Activated CD4-positive, alpha-beta T cell treated with anti-CD3 and anti-CD28 coated beads, Interleukin-2, amount 10 ng/mL, durations not matched to agents 24 days and 14 days (primary cell): ENCODE measurements at places on chromosomes 13 and 19. TPM values are rescaled to one million over a fixed set of nuclear protein-coding genes. Genes with fewer than 3 reads are reported as not detected.

The ZNF77 gene
- total RNA-seq: 4.8 and 5.8 TPM in 2 replicates

The OVOL3 gene
- total RNA-seq: not detected in 2 replicates

The CCDC8 gene
- not detected in 2 replicates for total RNA-seq

The ZNF587 gene
- total RNA-seq: 30.1 and 30.9 TPM in 2 replicates

The GJA3 gene
- 0.02 TPM in 1 of 2 replicates, not detected in the other for total RNA-seq

The KANK2 gene
- 3.0 and 3.3 TPM in 2 replicates for total RNA-seq

The RETN gene
- not detected in 2 replicates for total RNA-seq

The TEX101 gene
- total RNA-seq: not detected in 2 replicates

The DCLK1 gene
- total RNA-seq: not detected in 2 replicates

GRCh38 chr13:21338639-21339278, 120.3 kb downstream of the ZDHHC20 start:
- H3K27me3 ChIP-seq: no peaks in the 10 kb centered on the region
- no peak for DNase-seq
- no peak overlapping the region for H3K4me3 ChIP-seq
- H3K36me3 ChIP-seq: peaks cover 4% of the 10 kb centered on the region

- peaks cover 24% of the 10 kb centered on the region for H3K4me1 ChIP-seq
- DNase-seq: no peak
- no peaks in the 10 kb centered on the region for H3K27me3 ChIP-seq
- H3K4me3 ChIP-seq: no peak overlapping the region
- peaks cover 24% of the 10 kb centered on the region for H3K36me3 ChIP-seq
- peak overlapping the region; percentile 3 for H3K27ac ChIP-seq
Measured at GRCh38 chr19:8213827-8214672, 4.9 kb downstream of the CERS4 start.

GRCh38 chr13:41502673-41503072, 45.3 kb downstream of the RGCC start:
- peaks cover 4% of the 10 kb centered on the region for H3K36me3 ChIP-seq
- H3K4me1 ChIP-seq: peaks cover 40% of the 10 kb centered on the region
- no peak overlapping the region for H3K27ac ChIP-seq
- H3K4me3 ChIP-seq: no peak overlapping the region
- no peaks in the 10 kb centered on the region for H3K27me3 ChIP-seq

DNA sequence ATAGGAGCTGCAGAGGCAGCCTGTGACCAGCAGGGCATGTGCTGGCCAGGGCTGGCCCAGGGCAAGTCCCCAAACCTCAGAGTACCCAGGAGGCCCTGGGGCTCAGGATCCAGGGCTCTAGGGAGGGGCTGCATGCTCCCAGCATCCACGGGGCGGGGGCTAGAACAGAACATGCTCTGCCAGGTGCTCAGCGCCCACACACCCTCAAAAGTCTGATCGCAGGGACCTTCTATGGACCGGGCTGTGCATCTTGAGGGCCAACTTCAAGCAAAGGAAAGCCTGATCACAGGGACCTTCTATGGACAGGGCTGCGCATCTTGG, 33.5 kb downstream of the ELL start:
- peaks cover 1% of the 10 kb centered on the region for H3K36me3 ChIP-seq
- peaks cover 17% of the 10 kb centered on the region for H3K4me1 ChIP-seq
- no peak for DNase-seq
- H3K27me3 ChIP-seq: no peaks in the 10 kb centered on the region
- no peak overlapping the region for H3K4me3 ChIP-seq
- peak overlapping the region; percentile 4 for H3K27ac ChIP-seq

DNA sequence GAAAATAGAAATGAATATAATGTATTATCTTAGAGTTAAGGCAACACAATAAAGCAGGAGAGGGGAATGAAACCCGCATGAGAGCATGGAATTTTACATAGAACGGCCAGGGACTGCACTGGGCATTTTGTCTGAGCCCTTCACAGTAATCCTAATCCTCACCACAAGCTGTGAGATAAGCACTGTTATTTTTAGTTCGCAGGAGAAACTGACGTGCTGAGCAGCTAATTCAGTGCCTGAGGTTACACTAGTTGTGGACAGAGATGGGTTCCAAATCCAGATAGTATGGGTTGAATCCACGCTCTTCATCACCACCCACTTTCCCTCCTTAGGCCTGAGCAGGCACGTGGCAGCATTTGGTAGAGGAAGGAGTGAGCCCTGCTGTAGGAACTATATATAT, 24.8 kb upstream of the ZNF527 start:
- peaks cover 69% of the 10 kb centered on the region for H3K36me3 ChIP-seq
- no peak for DNase-seq
- no peaks in the 10 kb centered on the region for H3K27me3 ChIP-seq
- H3K27ac ChIP-seq: no peak overlapping the region
- no peaks in the 10 kb centered on the region for H3K4me1 ChIP-seq
- no peak overlapping the region for H3K4me3 ChIP-seq

DNA sequence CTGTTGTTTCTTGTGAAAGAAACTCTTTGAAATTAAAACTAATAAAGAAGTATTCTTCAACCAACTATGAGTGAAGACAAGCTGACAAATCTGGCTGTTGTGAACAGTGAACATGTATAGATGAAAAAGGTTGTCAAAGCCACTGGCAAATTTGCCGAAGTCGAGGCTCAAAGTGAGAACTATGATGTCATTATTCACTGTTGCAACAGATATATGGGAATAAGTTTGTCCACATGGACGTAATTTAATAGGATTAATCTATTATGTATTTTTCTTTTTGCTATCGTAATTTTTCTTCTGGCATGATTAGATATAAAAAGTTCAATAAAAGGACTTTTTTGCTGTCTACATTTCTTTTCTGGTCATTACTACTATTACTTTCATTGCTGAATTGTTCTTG, 223.2 kb upstream of the ZNF507 start:
- DNase-seq: no peak
- H3K4me3 ChIP-seq: no peak overlapping the region
- no peaks in the 10 kb centered on the region for H3K36me3 ChIP-seq

- H3K4me3 ChIP-seq: peak overlapping the region; percentile 72
- peaks cover 51% of the 10 kb centered on the region for H3K27me3 ChIP-seq
- no peaks in the 10 kb centered on the region for H3K36me3 ChIP-seq
Measured at GRCh38 chr19:17950310-17951156, 16.4 kb upstream of the KCNN1 start.

- no peak for DNase-seq
- H3K27ac ChIP-seq: no peak within 1 kb of the TSS
- peak within 1 kb of the TSS; percentile 24 for H3K4me3 ChIP-seq
Measured at GRCh38 chr19:15200553-15201364, at the start of gene NOTCH3. TSS of gene NOTCH3 (minus strand) at chr19:15200995. CDS start at chr19:15200905, 90 bp downstream.

DNA sequence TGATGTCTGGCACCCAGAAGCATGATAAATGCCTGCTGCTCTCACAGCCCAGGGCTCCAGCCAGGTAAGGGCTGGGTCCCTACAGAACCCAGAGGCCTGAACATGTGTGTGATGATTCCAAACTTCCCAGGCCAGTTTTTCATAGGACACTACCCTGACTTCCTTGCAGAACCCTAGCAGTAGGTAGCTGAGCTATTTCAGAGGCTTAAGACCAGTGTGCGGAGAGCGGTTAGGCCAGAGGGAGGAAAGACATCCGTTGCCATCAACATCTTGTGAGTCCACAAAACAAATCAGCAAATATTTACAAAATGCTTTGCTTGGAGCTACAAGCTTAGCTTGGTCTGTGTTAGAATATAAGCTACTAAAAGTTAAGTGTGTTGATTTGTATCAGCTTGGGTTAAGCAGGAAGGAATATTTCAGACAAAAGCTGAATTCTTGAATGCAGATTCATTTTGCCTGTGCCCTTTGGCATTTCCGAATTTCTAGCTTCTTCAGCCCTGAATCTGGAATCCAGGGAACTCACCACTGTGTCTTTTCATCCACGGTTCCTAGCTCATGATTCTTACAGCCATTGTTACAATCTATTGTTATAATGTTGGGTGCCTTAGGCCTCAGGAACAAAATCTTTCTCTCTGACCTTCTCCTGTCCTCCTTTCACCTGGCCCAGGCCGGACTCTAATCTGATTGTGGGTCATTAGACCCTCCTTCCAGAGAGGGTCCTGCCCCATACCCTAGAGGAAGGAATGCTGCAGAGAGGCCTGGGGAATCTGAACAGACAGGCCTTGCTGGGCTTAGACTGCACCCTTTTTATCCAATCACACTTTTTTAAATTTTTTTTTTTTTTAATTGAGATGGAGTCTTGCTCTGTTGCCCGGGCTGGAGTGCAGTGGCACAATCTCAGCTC, 12.4 kb downstream of the RAB20 start:
- no peak overlapping the region for H3K27ac ChIP-seq
- peaks cover 6% of the 10 kb centered on the region for H3K36me3 ChIP-seq
- DNase-seq: no peak
- H3K4me3 ChIP-seq: no peak overlapping the region

DNA sequence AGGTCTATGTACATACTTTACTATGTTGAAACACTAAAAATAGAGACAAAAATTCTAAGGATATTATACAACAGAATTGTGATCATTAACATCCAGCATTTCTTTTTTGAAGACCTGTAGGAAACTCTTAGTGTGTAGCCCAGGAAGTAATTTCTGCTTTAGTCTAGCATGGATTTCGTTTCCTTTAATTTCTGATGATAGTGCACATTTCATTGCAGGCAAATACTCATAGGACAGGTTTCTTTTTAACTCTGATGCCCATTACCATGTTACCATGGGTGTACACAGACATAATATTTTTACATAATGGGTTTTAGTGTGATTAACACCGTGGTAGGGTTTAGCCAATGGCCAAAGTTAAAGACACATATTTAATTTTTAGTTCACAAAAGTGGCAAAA, 27.1 kb downstream of the LIG4 start:
- DNase-seq: no peak
- H3K27me3 ChIP-seq: peaks cover 15% of the 10 kb centered on the region
- H3K36me3 ChIP-seq: no peaks in the 10 kb centered on the region

GRCh38 chr13:94784066-94784465, 71.7 kb upstream of the SOX21 start:
- no peaks in the 10 kb centered on the region for H3K4me1 ChIP-seq
- no peak overlapping the region for H3K27ac ChIP-seq
- no peaks in the 10 kb centered on the region for H3K27me3 ChIP-seq
- no peaks in the 10 kb centered on the region for H3K36me3 ChIP-seq
- no peak for DNase-seq

DNA sequence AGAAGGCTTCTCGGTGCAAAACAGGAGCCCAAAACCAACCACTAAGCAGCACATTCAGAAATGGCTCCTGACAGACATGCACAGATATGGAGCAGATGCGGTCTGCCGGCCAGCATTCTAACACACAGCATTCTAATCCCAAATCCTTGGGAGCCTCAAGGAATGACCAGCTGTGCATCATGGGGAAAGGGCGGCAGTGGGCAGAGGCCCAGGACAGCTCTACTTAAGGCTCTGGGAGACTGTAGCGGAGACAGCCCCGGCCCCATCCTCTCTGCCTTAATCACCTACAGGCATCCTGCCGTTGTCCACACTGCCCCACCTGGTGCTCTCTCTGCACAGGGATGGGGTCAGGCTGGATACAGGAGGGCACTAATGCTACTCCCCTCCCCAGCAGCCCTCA, 1016.0 kb downstream of the UQCRFS1 start:
- no peak for DNase-seq
- no peaks in the 10 kb centered on the region for H3K4me1 ChIP-seq
- no peaks in the 10 kb centered on the region for H3K36me3 ChIP-seq
- H3K27ac ChIP-seq: no peak overlapping the region
- H3K27me3 ChIP-seq: no peaks in the 10 kb centered on the region

GRCh38 chr13:89465366-89465765, 1794.2 kb downstream of the SLITRK5 start:
- no peaks in the 10 kb centered on the region for H3K27me3 ChIP-seq
- H3K36me3 ChIP-seq: no peaks in the 10 kb centered on the region
- no peak overlapping the region for H3K4me3 ChIP-seq
- no peak for DNase-seq

- H3K4me1 ChIP-seq: peaks cover 11% of the 10 kb centered on the region
- peak overlapping the region; percentile 8 for H3K27ac ChIP-seq
- no peaks in the 10 kb centered on the region for H3K36me3 ChIP-seq
- no peaks in the 10 kb centered on the region for H3K27me3 ChIP-seq
- DNase-seq: peak; percentile 63
Measured at GRCh38 chr13:112752711-112753541, 63.1 kb downstream of the ATP11A start.

GRCh38 chr19:35288331-35288730, 3.6 kb upstream of the MAG start:
- no peaks in the 10 kb centered on the region for H3K4me1 ChIP-seq
- DNase-seq: no peak
- no peak overlapping the region for H3K27ac ChIP-seq
- H3K36me3 ChIP-seq: no peaks in the 10 kb centered on the region

- peaks cover 2% of the 10 kb centered on the region for H3K4me1 ChIP-seq
- DNase-seq: no peak
- no peak overlapping the region for H3K4me3 ChIP-seq
- no peaks in the 10 kb centered on the region for H3K36me3 ChIP-seq
Measured at GRCh38 chr19:30153326-30154210, 211.5 kb downstream of the URI1 start.

- peaks cover 29% of the 10 kb centered on the region for H3K4me1 ChIP-seq
- H3K36me3 ChIP-seq: peaks cover 35% of the 10 kb centered on the region
- H3K4me3 ChIP-seq: peak overlapping the region; percentile 89
- peak overlapping the region; percentile 98 for H3K27ac ChIP-seq
- DNase-seq: no peak
Measured at GRCh38 chr19:55408533-55408872, 915 bp upstream of the UBE2S start.

- H3K27ac ChIP-seq: no peak overlapping the region
- peaks cover 5% of the 10 kb centered on the region for H3K27me3 ChIP-seq
- H3K36me3 ChIP-seq: no peaks in the 10 kb centered on the region
- H3K4me1 ChIP-seq: no peaks in the 10 kb centered on the region
- DNase-seq: peak; percentile 83
Measured at GRCh38 chr13:100721885-100722512, 47.4 kb upstream of the TMTC4 start.

DNA sequence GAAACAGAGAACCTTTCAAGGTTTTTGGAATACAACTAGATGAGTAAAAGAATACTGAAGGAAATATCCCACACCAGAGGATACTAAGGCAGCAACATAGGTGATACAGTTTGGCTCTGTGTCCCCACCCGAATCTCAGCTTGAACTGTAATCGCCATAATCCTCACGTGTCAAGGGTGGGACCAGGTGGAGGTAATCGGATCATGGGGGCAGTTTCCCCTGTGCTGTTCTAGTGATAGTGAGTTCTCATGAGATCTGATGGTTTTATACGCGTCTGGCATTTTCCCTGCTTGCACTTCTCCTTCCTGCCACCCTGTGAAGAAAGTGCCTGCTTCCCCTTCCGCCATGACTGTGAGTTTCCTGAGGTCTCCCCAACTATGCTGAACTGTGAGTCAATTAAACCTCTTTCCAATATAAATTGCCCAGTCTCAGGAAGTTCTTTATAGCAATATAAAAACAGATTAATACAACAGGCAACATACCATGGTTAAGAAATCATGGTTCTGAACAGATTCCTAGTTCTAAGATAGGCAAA, 97.0 kb downstream of the ABCC4 start:
- DNase-seq: no peak
- H3K4me3 ChIP-seq: no peak overlapping the region

- no peaks in the 10 kb centered on the region for H3K36me3 ChIP-seq
- H3K27me3 ChIP-seq: peaks cover 6% of the 10 kb centered on the region
- peak; percentile 58 for DNase-seq
Measured at GRCh38 chr13:76822698-76823267, 63.4 kb downstream of the KCTD12 start.

- H3K27me3 ChIP-seq: no peaks in the 10 kb centered on the region
- H3K27ac ChIP-seq: no peak overlapping the region
- DNase-seq: no peak
- H3K4me1 ChIP-seq: peaks cover 20% of the 10 kb centered on the region
Measured at GRCh38 chr19:55481794-55482155, 3.2 kb upstream of the NAT14 start.
